G401 (cell line): ENCODE measurements at places on chromosomes 1 and 21.
A peak's percentile ranks its signal among the peaks of the same experiment; 100 is the strongest.

DNA sequence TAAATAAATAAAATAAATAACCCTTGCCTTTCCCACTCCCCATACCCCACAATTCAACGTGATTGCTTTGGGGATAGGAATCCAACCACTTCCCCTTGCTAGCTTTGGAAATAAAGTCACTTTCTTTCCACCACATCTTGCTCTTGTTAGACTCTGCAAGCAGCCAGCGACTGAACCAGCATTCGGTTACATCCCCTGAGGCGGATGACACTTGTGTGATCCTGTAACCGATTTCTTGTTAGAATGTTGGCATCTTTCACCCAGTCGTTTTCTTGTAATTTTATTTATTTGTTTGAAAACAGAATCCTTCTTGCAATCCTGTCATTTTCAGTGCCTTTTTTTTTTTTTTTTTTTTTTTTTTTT lies 1.6 kb upstream of the IFNGR2 start:
- DNase-seq = peak; percentile 33

DNA sequence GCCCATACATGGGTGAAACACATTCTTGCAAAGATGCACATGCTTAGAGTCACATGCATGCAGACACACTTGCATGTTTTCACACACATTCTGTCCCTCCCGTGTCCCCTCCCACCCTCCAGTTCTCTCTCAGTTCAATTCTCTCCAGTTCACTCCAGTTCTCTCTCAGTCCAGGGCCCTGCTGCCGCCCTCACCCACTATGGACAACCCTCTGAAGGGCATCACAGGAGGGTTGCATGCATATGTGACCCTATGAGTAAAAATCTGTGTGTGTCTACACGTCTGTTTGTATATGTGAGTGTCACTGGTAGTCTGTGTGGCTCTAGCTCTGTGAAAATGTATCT lies 21.8 kb upstream of the ADGRB2 start:
- no peak for DNase-seq

DNA sequence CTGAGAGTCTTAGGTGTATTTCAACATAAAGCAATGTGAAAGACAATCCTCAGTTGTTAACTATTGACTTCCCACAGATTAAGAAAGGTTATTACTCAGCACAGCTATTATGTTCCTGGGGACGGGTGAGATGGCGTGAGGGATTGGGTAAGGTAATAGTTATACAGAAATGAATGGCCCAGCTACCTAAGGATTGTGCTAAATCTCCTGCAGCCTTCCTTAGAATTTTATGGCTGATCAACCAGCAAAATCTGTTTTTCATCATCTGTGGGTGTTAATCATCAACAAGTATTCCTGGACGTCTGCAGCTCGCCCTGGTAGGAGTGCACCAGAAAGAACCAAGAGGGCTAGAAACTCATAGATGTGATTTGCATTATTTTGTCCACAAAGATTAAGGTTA lies 146.0 kb upstream of the IVNS1ABP start:
- no peak for DNase-seq

DNA sequence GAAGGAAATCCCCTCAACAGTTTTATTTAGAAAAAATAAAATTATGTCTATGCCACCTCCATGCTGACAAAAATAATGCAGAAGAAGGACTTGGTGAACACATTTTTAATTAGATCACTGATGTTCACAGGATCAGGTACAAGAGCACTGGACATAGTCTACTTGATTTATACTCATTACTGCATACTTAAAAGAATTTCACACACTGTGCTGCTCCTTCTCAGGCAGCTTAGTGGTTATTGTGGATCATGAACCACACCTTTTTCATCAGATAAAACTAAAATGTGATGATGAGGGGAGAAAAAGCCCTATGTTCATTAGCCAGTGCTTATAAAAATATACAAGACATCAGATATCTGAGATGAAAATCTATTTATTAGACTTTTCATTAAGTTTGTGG lies 103.3 kb upstream of the DPH5 start:
- DNase-seq = no peak

DNA sequence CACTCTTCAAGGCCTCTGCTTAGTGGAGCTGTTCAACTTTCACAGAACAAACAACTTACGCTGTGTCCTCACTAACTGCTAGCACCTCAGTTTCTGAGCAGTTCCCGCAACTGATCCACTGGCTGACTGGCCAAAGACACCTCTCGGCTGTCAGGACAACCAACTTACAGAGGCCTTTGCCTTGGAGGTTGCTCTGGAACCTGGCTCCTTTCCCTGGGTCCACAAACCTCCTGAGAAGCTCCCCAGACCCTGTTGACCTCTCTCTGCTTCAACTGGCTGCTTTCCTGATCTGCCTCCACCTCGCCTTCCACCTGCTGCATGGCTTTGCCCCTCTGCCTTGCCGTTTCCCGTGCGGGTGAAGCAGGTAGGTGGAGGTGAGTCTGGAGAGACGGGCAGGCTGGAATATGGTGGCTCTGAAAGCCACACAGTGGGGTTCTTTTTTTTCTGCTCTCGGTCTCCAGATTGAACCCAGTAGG lies 13.0 kb downstream of the BTBD19 start:
- no peak for DNase-seq

DNA sequence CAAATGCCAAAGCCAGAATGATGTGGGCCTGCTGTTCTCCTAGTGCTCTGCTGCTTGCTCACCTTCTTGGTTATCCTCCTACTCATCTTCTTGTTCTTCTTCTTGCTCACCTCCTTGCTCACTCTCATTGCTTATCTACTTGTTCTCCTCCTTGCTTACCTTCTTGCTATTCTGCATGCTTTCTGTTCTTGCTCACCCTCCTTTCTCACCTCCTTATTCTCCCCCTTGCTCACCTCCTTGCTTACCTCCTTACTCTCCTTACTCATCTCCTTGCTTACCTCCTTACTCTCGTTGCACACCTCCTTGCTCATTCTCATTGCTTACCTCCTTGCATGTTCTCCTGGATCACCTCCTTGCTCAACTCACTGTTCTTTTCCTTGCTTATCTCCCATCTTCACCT lies at the start of gene OR14I1:
TSS of gene OR14I1 (minus strand) at position 53 of the 400 bp plus-strand sequence.
- no peak for DNase-seq

- peak; percentile 19 for DNase-seq
These were observed 196.0 kb downstream of the CRB1 start for GRCh38 chr1:197464044-197464443.
